ENCODE measurements at places on chromosomes 7 and 10.
A peak's percentile ranks its signal among the peaks of the same experiment; 100 is the strongest.

DNA sequence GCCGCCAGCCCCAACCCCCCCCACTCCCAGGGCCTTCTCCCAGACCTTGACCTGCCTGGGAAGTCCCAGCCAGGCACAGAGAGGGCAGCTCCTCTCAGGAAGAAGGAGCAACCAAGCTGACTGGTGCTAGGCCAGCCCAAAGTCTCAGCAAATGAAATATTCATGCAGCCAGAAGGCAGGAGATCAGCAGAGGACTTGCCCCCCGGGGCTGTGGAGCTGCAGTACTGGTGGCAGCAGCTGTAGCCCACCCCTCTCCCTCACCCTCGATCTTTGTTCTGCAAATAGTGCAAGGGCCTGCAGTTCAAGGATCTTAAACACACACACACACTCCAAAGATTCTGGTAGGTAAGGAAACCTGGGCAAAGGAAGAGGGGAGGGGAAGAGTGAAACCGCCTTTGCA is 3.5 kb upstream of the SRRM3 start:
- DNase-seq, result no peak

DNA sequence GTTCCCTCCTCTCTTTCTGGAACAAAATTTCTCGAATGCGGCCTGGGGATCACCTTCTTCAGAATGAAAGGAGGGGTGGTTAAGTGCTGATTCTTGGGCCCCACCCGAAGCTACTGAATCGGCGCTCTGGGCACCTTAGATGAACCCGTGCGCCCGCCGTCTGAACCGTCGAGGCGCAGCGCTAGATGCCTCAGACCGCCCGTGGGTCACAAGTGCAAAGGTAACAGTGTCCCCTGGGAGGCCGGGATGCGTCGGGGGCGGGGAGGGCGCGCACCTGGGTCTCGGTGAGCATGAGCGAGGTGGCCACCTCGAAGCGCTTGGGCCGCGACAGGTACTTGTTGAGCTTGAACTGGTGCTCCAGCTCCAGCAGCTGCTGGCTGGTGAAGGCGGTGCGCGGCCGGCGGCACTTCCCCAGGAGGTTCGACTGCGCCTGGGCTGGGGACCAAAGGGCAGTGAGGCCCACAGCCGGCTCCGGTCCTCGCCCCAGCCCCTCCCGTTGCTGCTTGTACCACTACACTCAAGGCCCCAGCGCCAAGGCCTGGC is 4.2 kb downstream of the MNX1 start:
- no peak for DNase-seq

DNA sequence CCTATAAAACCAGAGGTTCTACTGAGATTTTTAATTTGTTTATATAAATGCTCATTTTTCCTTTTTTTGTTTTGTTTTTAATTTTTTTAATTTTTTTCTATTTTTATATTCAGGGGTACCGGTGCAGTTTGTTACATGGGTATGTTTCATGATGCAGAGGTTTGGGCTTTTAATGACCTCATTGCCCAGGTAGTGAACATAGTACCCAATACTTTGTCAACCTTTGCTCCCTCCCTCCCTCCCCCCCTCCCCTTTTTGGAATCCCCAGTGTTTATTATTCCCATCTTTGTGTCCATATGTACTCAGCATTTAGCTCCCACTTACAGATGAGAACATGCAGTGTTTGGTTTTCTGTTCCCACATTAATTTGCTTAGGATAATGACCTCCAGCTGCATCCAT is 94.4 kb upstream of the NEBL start:
- no peak for DNase-seq

DNA sequence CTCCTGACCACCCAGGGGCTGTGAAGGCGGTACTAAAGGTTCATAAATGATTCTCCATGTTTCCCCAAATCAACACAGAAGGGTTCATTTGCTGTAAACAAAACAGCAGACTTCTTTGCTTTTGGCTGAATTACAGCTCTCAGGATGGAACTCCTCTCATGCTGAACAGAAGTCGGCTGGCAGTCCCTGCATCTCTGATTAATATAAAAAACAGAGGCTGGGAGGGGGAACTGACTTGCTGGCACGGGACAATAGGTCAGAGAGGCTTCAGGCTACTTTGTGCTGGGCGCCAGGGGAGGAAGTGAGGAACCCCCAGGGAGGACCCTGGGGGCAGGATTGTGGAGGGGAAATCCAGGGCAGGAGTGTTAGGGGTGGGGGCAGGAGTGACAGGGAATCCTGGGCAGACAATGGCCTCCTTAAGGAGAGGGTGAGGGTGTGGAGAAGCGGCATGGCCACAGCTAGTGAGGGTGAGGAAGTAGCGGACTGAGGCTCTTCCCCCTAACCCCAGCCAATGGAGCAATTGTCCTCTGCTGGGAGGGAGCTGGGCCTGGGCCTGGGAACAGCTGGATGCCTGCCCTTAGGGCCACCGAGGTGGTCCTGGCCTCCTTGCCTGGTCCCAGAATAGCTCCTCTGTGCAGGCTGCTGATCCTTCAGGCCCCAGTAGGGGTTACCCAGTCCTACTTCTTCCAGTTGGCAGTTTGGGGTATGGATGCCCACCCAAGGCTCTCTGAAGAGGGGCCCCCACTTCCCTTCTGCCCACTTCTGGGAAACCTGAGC is 9.2 kb upstream of the SFRP5 start:
- DNase-seq, result peak; percentile 6

- DNase-seq, result no peak
Observed at GRCh38 chr7:44854644-44855364, 6.9 kb upstream of the H2AZ2 start.

- DNase-seq, result peak; percentile 23
Observed at GRCh38 chr7:91694351-91694841, 186.1 kb downstream of the MTERF1 start.

DNA sequence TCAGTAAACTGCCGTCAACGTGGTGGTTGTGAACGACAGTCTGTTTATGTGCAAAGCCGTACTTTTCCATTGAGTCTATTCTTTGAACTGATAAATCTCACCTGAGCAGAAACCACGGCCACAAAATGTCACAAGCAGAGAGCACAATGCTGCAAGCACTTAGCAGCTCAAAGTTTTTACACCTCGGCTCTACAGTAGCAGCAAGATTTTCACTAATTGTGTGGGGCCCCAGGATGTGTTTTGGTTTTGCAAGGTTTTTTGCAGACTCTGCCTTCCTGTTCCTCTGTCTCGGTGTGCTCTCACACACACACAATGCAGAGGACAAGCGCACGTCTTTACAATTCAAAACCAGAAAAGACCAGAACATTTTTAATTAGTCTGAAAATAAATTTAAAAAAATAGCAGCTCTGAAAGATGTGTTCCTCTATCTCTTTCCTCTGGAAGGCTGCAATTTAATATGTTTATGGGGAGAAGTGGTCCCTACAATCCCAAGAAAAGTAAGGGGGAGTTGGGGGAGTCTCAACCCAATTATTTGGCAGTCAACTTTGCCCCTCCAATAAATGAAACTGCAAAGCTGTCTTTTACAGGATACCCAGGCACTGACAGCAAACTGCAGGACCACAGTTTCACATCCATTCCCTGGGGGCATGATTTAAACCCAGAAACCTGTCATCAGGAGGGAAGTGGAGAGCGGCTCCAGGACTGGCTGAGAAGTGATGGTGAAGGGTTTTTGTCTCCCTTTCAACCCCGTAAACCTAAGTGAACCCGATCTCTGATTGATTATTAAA is 73.8 kb upstream of the SFMBT2 start:
- no peak for DNase-seq

- DNase-seq, result no peak
Observed at GRCh38 chr7:45976485-45976856, 55.4 kb upstream of the IGFBP3 start.

DNA sequence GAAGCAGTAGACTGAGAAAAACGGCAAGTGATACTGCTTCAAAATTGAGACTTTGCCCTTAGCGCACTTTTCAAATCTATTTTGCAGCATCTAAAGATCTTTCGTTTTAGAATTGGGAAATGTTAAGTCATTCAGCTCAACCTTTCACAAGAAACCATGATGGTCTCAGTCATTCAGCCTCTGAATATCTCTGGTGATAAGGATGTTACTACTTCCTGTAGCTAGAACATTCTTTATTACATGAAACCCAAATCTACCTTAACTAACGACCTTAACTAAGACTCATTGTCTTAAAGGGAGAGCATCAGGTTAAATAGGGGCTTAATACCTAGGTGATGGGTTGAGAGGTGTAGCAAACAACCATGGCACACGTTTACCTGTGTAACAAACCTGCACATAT is 26.4 kb upstream of the AKR1B10 start:
- no peak for DNase-seq

DNA sequence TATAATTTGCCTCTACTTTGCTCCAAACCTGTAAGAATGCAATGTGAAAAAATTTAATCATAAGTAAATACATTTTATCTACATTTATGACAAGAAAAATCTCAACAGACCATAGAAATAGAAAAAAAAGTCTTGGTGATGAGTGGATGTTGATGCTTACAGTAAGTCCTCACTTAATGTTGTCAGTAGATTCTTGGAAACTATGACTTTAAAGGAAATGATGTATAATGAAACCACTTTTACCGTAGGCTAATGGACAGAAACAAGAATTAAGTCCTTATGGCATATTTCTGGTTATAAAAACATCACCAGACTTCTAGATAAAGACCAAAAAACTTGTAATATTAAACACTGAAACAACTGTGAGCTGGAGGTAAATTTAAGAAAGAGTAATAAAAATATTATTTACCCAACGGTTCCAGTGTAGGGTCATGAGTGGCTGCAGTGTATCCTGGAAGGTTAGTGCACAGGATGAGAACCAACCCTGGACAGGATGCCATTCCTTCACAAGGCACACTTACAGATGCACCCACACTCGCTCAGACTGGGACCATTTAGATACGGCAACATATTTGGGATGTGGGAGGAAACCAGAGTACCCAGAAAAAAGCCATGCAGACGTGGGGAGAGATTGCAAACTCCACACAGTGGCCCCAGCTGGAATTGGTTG is 76.3 kb downstream of the GLCCI1 start:
- DNase-seq, result no peak

DNA sequence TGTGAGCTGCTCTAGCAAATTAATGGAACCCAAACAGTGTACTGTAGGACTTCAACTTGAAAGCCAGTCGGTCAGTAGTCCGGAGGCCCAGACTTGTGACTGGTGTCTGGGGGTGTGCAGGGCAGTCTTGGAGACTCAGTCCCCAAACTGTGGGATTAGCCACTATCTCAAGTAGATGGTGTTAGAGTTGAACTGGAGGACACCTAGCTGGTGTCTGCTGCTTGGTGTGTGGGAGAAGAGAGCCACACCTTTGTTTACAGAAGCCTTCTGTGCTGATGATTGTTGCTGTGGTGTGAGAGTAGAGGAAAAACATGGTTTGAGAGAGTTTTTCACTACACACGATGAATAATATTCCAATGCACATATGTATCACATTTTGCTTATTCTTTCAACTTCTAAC is 47.4 kb downstream of the CUL2 start:
- DNase-seq, result no peak

GRCh38 chr7:116977172-116977571 is 23.9 kb downstream of the ST7 start:
- peak; percentile 40 for DNase-seq

- no peak for DNase-seq
Observed at GRCh38 chr10:114000457-114001010, 43.1 kb upstream of the ADRB1 start.

DNA sequence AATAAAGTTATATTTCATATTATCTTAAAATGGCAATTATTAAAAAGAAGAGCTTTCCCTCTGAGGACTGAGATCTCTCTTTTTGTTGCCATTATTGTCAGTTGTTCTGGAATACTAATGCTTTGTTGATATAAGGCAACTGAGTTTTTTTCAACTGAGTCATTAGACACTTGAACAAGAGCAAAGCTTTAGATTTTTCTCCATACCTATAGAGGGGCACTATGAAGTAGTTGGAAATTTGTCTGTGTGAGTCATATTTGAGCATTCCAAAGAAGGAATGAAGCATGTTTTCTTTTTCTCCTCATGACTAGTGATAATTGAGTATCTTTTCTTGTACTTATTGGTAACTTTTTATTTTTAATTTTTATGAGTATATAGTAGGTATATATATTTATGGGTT is 24.5 kb downstream of the RPA3 start:
- peak; percentile 90 for DNase-seq

- no peak for DNase-seq
Observed at GRCh38 chr10:51035344-51035743, 38.9 kb upstream of the PRKG1 start.

DNA sequence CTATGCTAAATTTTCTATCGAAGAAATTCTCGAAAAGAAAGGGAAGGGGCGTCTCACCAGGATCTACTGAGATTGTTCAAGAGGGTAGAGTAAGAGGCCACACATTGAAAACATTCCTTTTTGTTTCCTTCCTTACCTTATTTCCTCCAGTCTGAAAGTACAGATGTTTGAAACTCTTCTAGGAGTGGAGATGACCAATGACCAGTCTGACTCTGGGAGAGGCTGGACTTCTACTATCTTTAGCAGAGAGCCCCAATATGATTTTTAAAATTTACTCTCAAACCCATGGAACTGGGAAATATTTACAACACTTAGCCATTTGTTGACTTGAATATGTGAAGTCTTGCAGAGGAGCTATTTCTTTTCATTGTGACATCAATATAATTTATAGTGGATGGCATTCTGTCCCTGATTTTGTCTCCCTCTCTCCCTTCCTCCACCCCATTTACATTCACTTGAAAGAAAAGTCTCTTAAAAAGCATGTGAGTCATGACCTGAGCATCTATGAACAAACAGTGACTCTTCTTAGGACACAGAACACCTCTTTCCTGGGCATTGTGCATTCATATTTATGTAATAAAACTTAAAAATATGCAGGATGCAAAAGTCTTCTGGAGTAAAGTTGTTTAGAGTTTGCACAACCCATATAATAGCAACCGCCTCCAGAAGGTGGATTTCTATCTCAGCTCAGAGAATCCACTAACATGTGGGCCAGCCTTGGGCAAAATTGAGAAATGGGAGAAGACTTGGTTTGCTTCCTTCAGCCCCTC is 31.2 kb upstream of the BMPER start:
- peak; percentile 94 for DNase-seq

- no peak for DNase-seq
Observed at GRCh38 chr7:152568972-152569371, 107.0 kb downstream of the XRCC2 start.

- DNase-seq, result no peak
Observed at GRCh38 chr10:37225163-37225562, 99.8 kb downstream of the ANKRD30A start.

- DNase-seq, result no peak
Observed at GRCh38 chr10:100729862-100730724, 15.3 kb upstream of the PAX2 start.

DNA sequence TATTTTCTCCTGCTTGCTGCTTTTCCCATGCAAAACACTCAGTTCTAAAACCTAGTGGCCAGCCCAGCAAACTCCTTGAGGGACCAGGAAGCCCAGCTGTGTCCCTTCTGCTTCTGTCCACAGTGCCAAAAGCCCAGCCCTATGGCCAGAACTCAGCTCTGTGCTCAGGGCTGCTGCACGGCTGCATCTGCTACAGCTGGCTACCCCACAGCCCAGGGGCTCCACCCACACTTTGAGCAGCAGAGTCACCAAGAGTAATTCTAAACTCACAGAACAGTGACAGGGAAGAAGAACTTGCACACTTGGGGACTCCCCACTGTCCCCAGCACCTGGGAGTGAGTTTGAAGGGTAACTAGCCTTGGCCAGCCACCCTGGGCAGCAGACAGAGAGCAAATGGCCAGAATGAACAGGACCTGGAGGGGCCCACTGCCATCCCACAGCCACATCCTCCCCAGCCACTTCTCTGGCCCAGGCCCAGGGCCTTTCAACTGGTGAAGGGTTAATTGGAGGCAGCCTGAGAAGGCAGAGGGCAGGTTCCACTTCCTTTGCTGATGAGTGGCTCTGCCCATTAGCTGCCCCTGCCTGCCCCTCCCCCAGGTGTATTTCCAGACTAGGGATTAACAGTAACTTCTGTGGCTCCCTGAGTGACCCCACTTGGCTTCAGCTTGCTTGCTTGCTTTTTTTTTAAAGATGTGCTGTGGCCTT is 28.1 kb upstream of the TRIM8 start:
- DNase-seq, result peak; percentile 61
